Effector memory CD4-positive, alpha-beta T cell (primary cell): ENCODE measurements at places on chromosomes 7 and 10.

DNA sequence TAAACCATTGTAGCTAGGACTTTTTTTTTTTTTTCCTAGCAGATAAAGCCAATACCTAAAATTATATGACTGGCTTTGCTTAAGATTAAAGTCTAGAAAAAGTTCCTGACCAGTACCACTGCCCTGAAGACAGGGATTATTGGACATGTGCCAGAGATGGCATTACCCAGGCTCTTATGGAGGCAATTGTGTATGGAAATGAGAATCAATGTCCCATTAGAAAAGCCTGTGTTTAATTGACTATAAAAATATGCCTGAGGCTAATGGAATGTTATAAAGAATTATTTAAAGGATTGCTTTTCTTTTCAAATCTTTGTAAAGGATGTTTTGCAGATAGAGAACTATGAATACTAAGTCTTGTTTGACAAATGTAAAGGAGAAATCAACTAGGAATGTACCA is 196.7 kb downstream of the ANK3 start:
- no peak for DNase-seq
- H3K4me1 ChIP-seq = no peaks in the 10 kb centered on the region
- H3K27me3 ChIP-seq = no peaks in the 10 kb centered on the region
- H3K27ac ChIP-seq = no peak overlapping the region

- no peaks in the 10 kb centered on the region for H3K36me3 ChIP-seq
- H3K27ac ChIP-seq = no peak overlapping the region
- no peak overlapping the region for H3K4me3 ChIP-seq
- H3K27me3 ChIP-seq = no peaks in the 10 kb centered on the region
These were observed 87.9 kb upstream of the PLXDC2 start for GRCh38 chr10:19728376-19728775.

DNA sequence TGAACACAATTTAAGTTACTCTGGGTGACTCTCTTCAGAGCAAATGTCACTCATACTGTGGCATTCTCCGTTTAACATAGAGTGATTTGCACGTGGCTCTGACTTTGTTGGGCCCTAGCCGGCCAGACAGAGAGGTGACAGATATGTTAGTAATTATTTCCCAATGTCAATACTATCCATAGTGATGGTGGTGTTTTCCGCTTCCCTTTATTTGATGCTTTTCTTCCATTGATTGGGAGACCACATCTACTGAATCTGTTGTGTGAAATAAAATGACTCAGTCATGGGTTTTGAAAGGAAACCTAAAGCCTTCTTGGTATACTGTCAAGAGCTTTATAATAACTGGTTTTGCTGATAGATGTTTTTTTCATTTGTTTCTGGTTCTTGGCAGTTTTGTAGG is 7.4 kb downstream of the AVL9 start:
- no peaks in the 10 kb centered on the region for H3K36me3 ChIP-seq
- H3K4me3 ChIP-seq = no peak overlapping the region
- no peaks in the 10 kb centered on the region for H3K27me3 ChIP-seq
- H3K27ac ChIP-seq = no peak overlapping the region
- H3K4me1 ChIP-seq = peaks cover 6% of the 10 kb centered on the region

DNA sequence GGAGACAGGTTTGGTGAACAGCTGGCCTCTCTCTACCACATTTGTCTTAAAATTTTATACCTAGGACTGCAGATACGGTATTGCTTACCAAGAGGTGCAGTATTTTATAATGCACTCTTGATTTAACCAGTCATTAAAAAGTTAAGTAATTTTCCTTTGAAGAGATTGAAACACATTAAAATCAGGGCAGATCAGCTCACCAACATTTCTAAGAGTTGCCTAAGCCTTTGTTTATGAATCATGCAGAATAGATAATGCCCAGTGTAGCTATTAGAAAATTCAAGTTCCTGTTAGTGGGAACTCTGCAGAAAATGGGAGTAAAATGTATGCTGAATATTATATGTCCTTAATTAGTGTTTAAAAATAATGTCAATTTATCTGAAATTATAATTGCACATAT is 140.2 kb upstream of the PRPS1L1 start:
- no peak for DNase-seq
- no peak overlapping the region for H3K27ac ChIP-seq

DNA sequence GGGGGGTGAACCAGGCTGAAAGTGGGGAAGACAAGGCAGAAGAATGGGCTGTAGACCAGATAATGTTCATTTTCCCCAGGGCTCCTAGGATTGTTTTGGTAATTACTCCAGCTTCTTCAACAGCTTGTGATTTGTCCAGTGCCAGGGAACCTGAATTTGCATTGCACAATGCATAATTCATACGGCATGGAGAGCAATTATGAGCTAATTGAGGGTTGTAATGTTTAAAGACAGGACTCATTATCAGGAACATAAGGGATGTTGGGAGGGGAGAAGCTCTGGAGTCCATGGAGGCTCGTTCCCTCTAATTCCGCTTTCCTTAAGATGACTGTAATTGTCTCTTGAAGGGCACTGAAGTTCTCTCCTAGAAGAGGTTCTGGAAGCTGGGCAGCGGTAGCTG is 405.0 kb upstream of the ZMIZ1 start:
- no peaks in the 10 kb centered on the region for H3K36me3 ChIP-seq
- no peak overlapping the region for H3K4me3 ChIP-seq
- H3K27me3 ChIP-seq = peaks cover 7% of the 10 kb centered on the region
- H3K4me1 ChIP-seq = no peaks in the 10 kb centered on the region

DNA sequence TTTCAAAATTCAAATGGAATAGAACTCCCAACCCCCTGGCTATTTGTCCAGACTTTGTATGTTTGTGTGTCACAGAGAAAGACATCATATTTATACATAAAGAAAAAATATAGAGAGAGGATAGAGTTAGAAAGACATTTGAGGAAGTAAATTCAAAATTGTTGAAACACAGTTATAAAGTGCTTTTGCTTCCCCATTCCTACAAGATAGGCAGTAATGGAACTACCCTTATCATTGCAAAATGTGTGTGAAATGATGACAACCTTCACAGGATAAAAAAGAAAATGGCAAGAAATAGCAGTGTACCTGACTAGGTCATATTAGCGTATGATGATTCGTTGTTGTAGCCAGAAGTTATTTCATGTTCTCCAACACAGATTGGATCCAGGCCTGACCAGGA is 63.1 kb downstream of the FZD1 start:
- H3K36me3 ChIP-seq = no peaks in the 10 kb centered on the region
- no peak overlapping the region for H3K4me3 ChIP-seq
- H3K27ac ChIP-seq = no peak overlapping the region
- H3K4me1 ChIP-seq = no peaks in the 10 kb centered on the region
- no peak for DNase-seq
- no peaks in the 10 kb centered on the region for H3K27me3 ChIP-seq

GRCh38 chr7:98286093-98286539 is 4.6 kb downstream of the BRI3 start:
- DNase-seq = no peak
- no peaks in the 10 kb centered on the region for H3K36me3 ChIP-seq
- no peaks in the 10 kb centered on the region for H3K27me3 ChIP-seq

DNA sequence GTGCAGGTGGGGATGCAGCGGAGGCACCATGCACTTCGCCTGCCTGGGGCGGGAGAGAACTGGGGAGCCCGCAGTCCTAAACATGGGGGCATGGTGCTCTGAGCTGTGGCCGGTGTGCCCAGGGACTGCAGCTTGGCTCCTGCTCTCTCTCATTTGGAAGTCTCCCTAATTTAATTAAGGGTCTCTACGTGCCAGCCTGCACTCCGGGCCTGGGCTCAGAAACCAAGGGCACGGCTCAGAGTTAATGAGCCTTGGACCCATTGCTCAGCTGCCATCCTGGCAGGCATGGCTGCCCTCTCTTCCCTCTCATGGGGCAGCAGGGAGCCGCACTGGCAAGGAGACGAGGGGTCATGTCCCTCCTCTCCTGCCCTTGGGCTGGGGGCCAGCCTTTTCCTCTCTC is 115.6 kb downstream of the CDH23 start:
- H3K4me3 ChIP-seq = no peak overlapping the region
- no peak overlapping the region for H3K27ac ChIP-seq
- H3K27me3 ChIP-seq = no peaks in the 10 kb centered on the region

- no peaks in the 10 kb centered on the region for H3K36me3 ChIP-seq
- no peak overlapping the region for H3K4me3 ChIP-seq
- H3K27me3 ChIP-seq = no peaks in the 10 kb centered on the region
These were observed 8.4 kb upstream of the TEX36 start for GRCh38 chr10:125691160-125691981.

DNA sequence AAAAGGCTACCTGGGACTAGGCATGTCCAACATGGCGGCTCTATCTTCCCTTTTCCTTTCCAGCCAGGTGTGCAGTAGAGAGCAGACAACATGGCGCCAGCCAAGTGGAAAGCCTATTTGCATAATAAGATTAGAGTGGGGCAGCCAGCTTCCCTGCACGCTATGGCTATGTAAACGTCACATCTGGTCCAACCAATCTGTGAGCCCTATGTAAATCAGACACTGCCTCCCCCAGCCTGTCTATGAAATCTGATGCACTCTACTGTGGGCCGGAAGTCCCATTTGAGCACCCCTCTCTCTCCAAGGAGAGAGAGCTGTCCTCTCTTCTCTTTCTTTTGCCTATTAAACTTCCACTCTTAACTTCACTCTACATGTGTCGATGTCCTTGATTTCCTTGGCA is 984.9 kb upstream of the AUTS2 start:
- no peaks in the 10 kb centered on the region for H3K36me3 ChIP-seq
- no peak for DNase-seq
- H3K4me3 ChIP-seq = no peak overlapping the region

- DNase-seq = no peak
- H3K27me3 ChIP-seq = no peaks in the 10 kb centered on the region
- H3K4me1 ChIP-seq = no peaks in the 10 kb centered on the region
- H3K4me3 ChIP-seq = no peak overlapping the region
- no peaks in the 10 kb centered on the region for H3K36me3 ChIP-seq
These were observed 249.2 kb downstream of the PARD3 start for GRCh38 chr10:34565934-34566333.

DNA sequence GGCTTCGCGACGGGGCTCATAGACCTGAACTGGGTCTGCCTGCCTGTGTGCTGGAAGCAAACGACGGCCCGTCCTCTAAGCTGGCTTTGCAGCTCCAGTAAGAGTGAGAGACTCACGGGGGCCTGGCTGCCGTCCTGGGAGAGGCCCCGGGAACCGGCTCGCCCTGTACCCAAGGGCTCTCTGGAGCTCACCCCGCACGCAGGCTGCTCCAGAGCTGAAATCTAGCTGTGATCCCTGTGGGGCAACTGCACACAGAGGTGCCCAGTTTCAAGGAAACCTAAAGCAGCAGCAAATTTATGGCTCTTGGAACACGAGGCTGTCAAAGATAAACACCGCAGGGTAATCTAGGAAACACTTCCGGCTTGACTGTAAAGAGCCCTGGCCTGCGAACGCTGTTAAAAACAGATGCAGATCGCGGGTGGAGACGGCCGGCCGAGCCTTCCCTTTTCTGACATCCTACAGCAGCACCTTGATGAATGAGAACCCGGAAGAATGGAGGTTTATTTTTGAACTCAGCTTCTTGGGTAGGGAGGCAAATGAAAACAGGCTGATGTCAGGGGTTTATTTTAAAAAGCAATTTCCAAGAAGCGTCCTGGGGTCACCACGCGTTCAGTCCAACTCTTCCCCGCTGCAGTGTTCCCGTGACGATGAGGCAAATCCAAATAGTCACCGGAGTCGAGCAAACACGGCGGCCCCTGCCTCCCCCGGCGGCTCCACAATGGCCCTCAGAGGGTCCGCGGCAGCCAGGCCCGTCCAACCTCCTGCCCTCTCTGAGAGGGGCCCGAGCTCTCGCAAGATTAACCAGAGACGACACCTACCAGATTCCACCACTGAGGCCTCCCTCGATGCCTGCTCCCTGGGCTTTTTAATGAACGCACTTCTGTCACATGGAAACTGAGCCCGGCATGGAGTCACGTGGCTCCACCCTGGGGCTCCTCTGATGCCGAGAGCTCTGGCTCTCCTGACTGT is 29.6 kb downstream of the AMZ1 start:
- no peak for DNase-seq
- no peaks in the 10 kb centered on the region for H3K27me3 ChIP-seq
- no peak overlapping the region for H3K27ac ChIP-seq
- H3K36me3 ChIP-seq = no peaks in the 10 kb centered on the region

DNA sequence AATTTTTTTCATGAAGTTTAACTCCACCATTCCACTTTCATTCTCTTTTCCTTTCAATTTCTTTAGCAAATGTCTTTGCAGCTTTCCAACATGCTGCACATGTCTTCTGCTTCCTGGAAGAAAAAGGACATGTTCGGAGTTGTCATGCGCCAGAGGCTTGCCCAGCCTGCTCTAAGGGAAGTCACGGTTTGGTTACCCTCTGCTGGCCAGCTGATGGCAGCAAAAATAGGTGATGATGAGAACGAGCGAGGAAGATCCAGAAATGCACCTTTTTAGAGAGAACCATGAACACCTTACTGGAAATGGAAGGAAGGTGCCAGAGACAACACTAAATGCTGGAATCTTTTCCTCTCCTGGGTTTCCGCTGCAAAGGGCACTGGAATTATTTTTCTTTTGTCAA is 4.9 kb upstream of the ZSCAN21 start:
- no peak for DNase-seq
- H3K36me3 ChIP-seq = no peaks in the 10 kb centered on the region
- H3K4me3 ChIP-seq = no peak overlapping the region
- peaks cover 4% of the 10 kb centered on the region for H3K4me1 ChIP-seq
- no peaks in the 10 kb centered on the region for H3K27me3 ChIP-seq

GRCh38 chr7:29606287-29606721 is 42.7 kb downstream of the PRR15 start:
- H3K36me3 ChIP-seq = no peaks in the 10 kb centered on the region
- no peak for DNase-seq
- H3K4me1 ChIP-seq = no peaks in the 10 kb centered on the region
- H3K27ac ChIP-seq = no peak overlapping the region
- no peak overlapping the region for H3K4me3 ChIP-seq
- H3K27me3 ChIP-seq = no peaks in the 10 kb centered on the region

GRCh38 chr7:2602406-2603043 is 29.3 kb upstream of the TTYH3 start:
- DNase-seq = no peak
- no peaks in the 10 kb centered on the region for H3K4me1 ChIP-seq
- no peak overlapping the region for H3K27ac ChIP-seq
- H3K36me3 ChIP-seq = no peaks in the 10 kb centered on the region

DNA sequence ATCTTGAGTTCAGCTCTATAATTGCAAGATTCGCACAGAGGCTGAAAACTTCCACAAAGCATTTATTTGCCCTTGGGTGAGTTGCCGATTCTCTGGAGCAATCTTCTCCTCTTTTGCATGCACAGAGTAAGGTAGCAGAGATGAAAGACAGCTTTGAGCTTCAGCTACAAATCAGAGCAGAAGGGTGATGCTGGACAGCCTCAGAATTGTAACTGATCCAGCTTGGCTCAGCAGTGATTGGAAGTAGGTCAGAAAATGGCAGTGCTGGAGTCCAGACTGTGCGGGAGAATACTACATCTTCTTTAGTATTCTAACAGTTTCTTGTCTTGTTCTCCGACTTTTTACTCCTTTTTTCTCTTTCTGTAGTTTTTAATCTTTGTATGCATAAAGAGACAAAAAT is 55.4 kb upstream of the CDC14C start:
- DNase-seq = no peak
- no peaks in the 10 kb centered on the region for H3K27me3 ChIP-seq
- no peaks in the 10 kb centered on the region for H3K36me3 ChIP-seq
- no peak overlapping the region for H3K4me3 ChIP-seq
- no peaks in the 10 kb centered on the region for H3K4me1 ChIP-seq

GRCh38 chr10:88070080-88070880 is 206.9 kb downstream of the PTEN start:
- H3K27ac ChIP-seq = no peak overlapping the region
- H3K36me3 ChIP-seq = no peaks in the 10 kb centered on the region
- no peaks in the 10 kb centered on the region for H3K27me3 ChIP-seq
- no peak for DNase-seq
- peaks cover 28% of the 10 kb centered on the region for H3K4me1 ChIP-seq
- H3K4me3 ChIP-seq = no peak overlapping the region
